ENCODE measurements at places on chromosomes 13 and 19. TPM values are rescaled to one million over a fixed set of nuclear protein-coding genes. Genes with fewer than 3 reads are reported as not detected.

Gene KCTD4
- total RNA-seq, result not detected

Gene KIR2DL3
- not detected for total RNA-seq

DNA sequence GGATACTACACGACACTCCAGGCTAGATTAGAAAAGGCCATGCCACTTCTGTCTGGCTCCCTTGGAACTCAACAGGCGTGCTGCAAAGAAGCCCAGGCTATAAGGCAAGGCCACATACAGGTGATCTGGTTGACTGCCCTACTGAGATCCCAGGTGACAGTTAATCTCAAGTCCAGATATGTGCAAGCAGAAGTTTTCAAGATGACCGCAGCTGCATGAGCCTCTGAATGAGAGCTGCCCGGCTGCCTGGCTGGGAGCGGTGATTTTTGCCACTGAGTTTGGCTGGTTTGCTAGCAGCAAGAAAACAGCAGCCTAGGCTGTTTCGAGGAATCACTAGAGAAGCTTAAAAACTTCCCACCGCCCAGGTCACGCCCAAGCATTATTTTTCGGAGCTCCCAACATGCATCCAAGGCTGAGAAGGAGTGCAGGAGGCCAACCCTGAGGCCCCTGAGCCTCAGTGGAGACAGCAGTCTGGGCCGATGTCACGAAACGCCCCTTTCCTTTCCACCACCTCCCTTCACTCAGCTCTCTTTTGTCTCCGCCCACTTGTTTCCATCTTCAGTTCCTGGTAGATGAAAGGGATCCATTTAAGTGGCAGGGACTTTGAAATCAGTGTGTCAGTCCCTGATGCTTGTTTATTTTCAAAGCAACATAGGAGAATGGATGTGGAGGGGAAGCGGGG, 14.0 kb upstream of the URI1 start:
- DNase-seq, result no peak

GRCh38 chr13:104281910-104282309, 1215.7 kb upstream of the SLC10A2 start:
- no peak for DNase-seq

DNA sequence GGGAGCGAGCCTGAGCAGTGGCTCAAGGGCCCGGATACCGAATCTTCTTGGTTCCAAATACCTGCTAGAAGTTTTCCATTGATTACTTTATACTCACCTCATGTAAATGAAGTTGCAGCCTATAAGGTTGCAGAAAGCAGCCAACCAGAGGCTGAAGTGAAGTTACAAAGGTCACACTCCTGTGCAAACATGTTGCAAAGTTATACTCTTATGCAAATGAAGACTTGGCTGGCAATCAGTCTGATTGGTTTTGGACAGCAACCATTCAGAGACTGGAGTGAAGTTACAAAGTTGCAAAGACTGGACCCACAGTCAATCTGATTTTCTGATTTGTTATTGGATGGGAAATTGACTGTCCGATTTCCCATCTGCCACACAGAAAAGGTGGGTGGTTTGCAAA, 152.5 kb downstream of the GGACT start:
- no peak for DNase-seq

DNA sequence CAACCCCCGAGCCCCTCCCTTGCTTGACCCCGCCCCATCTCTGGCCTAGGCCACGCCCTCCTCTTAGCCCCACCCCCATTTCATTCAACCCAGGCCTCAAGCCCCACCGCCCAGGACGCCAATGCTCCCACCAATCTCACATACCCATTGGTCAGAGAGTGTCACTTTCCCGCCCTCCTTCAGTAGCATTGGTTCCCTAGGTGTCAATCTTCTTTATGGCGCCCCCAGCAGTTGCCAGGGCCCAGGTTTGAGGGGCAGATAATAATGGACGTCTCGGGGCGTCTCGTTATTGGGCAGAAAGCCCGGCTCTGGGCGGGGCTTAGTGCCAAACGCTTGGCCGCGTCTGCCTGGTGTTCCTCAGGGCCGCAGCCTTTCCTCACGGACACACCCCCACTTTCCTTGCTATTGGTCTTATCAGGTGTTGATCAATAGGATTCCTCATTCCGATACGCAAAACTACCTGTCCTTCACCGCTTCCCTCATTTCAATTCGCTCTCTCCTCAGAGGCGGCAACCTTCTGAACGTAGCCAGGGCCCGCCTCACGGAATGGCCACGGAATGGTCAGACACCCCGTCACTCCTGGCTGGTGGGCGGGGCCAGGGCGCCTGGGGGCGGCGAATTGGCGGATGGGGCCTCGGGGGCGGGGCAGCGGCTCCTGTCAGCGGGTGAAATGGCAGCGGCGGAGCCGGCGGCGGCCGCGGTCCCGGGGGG, at the start of gene EVI5L:
Gene EVI5L, plus strand, starts transcription at position 658 of the 711 bp plus-strand sequence. CDS start 16,325 bp downstream, outside the sequence.
- peak; percentile 99 for DNase-seq

- DNase-seq, result no peak
These were observed 305.2 kb upstream of the ZNF507 start for GRCh38 chr19:32040236-32040635.

- DNase-seq, result no peak
These were observed 2.2 kb downstream of the KMT5C start for GRCh38 chr19:55341595-55342531.

GRCh38 chr13:35838356-35838755, 292.8 kb downstream of the DCLK1 start:
- no peak for DNase-seq
